ENCODE measurements at places on chromosomes 1 and 21.

DNA sequence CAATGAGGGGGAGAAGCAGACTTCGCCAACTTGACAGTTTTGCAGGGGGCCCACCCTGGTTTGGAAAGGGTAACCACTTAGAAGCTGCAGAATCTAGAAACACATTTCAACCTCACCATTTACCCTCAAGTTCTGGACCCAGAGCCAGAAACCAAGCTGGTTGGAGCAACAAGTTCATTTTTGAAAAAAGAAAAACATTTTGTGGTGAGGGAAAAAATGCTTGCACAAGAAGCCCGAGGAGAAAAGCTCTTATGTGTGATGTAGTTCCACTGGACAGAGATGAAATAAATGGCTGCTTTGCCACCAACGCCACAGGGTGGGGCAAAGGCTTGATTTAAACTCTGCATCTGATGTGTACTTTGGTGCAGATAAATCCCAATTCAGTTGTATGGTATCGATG, 10.6 kb upstream of the NGF start:
- DNase-seq: no peak

DNA sequence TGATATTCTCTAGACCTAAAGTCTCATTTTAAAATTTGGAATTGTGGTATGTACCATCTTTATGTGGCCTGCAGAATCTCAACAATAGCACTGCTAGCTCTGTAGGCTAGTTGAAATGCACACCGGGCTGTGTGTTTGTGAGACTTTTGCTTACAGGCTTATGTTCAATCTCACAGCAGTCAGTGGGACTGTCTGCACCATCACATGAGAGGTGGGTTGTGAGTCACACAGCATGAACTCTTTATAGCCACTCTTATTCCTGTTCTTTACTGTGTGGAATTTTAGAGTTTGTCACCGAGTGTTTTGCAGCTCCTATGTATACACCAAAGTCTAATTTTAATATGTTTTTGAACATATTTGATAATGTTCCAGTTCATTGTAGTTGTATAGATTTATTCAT, 74.6 kb downstream of the RASAL2 start:
- no peak for DNase-seq

GRCh38 chr1:198604975-198605374, 33.9 kb upstream of the PTPRC start:
- no peak for DNase-seq

DNA sequence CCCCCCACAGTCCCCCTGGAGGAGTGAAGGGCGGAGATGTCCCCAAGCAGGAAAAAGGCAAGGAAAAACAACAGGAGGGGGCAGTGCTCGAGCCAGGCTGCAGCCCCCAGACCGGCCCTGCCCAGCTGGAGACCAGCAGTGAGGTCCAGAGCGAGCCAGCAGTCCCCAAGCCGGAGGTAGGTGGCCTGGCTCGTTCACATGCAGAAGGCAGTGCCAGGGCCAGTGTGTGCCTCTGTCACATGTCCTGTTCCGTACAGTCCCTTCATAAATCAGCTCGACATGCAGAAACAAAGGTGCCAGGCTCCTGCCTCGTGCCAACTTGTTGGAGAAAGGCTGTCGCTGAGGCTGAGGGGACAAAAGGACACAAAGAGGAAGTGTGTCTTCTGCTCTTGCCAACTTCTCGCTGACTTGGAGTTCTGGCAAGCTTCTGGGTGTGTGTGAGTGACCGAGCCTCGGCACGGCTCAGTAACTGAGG, 24.1 kb upstream of the MPZL1 start:
- DNase-seq: no peak

DNA sequence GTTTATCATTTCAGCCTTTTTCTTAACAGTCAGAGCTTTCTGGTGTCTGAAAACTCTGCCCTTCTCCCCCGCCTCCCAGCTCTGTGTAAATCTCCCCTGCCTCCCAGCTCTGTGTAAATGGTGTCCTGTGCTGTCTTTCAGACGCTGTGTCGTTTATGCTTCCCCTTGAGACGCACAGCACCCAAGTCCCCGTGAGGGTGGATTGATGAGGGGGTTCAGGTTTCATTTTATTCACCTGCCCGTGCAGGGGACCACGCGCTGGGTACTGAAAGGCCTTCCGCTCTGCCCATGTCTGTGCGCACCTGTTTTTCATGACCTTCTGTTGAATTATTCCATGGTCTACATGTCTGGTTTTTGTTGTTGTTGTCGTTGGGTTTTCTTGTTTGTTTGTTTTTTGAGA, 108.2 kb upstream of the COL6A1 start:
- no peak for DNase-seq

DNA sequence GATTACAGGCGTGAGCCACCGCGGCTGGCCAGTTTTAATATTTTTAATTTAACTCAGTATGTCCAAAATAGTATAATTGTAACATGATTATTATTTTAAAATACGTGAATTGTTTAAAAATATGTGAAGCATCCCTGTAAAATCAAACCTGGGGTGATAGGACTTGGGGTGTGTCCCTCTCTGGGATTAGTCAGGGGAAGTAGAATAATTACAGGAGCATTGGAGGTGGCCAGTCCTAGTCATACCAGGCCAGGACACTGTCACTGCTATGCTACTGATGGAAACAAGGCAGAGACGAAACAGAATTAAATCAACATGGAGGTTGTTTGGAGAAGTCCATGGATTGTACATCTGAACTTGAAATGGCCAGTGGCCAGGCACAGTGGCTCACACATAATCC, 16.8 kb downstream of the SZRD1 start:
- no peak for DNase-seq

GRCh38 chr1:208221291-208221622, 22.9 kb downstream of the PLXNA2 start:
- DNase-seq: peak; percentile 68

- no peak for DNase-seq
Observed at GRCh38 chr1:43354936-43355335, 3.8 kb upstream of the CDC20 start.

- DNase-seq: no peak
Observed at GRCh38 chr1:109806733-109807400, 43.1 kb upstream of the EPS8L3 start.

DNA sequence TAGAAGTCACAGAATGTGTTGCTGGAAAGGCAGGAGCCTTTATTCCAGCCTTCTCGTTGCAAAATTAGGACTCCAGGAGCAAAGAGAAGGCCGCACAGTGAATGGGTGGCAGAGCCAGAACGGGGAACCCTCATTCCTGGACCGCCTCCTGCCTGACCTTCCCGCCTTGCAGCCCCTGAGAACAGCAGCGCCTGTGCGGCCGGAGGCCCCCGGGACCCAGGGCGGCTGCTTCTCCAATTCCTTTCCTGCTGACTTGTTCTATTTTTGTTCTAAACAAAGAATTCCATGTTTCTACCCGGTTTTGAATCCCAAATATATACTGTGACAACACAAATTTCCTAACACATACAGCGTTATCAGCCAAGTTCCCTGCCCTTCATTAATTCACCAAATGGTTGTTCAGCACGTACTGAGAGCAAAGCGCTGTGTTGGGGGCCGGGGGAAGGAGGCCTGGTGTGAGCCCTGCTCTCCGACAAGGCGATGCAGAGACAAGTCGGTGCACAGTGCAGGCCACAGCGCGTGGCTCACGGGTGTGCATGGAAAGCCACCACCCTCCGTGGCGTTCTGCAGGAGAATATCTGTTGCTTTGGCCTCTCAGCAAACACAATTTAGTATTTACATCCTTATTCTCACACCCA, 31.9 kb upstream of the COL6A2 start:
- no peak for DNase-seq

- peak; percentile 49 for DNase-seq
Observed at GRCh38 chr1:21781815-21782348, 1.1 kb downstream of the USP48 start.

- DNase-seq: no peak
Observed at GRCh38 chr1:51922040-51922439, 43.5 kb upstream of the NRDC start.

GRCh38 chr1:5554784-5555183, 437.4 kb downstream of the NPHP4 start:
- no peak for DNase-seq

DNA sequence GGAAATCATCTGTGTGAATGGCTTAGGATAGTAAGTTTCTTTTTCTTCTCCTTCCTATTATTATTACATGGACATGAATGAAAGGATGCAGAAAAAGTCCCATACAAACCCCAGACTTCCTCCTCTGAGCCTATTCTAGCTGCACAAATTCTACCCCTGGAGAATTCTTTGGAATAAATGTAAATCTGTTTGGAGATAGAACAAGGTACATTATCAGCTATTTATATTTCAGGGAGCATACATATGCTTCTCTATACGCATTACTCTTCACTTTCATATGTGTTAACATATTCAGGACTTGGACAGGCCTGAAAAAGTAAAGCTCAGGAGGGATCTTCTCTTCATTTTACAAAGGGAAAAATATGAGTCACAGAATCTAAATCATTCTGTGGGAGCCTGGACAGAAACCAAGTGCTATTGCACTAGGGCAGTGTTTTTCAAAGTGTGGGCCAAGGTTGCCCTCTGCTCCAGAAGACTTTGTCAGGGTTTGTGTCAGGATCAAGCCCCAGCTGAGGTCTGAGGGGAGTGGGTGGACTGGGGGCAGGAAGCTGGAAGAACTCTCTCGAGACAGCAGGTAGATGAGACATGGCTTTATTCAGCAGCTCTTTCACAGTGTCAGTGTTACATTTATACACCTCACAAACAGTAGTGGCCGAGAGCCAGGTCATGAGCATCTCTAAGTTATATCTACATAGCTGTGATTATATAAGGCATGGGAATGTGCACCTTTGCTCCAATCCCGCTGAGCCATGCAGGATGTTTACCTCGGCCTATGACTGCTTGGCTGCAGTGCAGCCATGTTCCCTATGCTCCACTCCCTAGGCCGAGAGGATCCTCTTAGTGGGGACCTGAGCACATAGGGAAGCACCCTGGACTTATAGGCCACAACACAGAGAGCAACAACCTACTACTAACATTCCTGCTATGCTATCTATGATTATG, 114.3 kb downstream of the GDAP2 start:
- DNase-seq: no peak

DNA sequence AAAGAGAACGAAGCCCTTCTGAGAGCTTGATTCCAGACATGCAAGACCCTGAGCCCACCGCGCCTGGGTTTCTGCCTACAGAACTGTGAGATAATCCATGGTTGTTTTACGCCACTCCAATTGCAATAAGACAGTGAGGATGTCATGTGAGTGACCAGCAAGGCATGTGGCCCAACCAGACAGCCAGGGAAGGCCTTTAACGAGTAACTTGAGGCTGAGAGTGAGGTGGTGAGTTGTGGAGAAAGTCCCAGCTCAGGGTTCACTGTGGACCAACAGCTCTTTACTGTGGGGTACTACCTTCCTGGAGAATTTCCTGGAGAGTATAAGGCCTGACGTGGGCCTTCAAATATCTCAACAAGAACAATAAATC, 153.9 kb downstream of the ETS2 start:
- no peak for DNase-seq

DNA sequence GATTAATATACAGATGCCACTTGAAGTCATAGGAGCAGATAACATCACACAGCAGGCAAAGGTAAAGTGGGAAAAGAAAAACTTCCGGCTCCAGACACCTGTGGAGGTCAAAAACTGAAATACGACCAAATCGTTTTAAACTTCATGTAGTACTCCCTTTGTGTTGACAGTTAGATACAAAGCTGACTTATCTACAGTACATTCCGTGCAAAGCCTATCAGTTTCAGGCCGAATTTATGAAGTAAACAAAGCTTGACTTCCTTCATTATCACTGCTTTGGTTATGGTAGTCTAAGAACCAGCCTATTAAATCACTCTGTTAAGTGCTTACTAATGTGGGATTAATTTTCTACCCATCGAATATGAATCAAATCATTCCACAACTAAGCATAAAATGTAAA, 156.3 kb downstream of the SMYD3 start:
- DNase-seq: no peak

Data from SJCRH30 (cell line).